ENCODE measurements at places on chromosomes 3 and 15.

DNA sequence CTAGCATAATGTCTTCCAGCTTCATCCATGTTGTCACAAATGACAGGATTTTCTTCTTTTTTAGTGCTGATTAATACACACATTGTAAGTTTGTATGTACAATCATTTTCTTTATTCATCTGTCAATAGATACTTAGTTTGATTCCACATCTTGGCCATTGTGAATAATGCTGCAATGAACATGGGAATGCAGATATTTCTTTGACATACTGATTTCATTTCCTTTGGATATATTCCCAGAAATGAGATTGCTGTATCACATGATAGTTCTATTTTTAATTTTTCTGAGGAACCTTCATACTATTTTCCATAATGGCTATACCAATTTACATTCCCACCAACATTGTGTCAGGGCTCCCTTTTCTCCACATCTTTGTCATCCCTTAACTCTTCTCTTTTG is 117.9 kb downstream of the MEIS2 start:
- no peak for DNase-seq

DNA sequence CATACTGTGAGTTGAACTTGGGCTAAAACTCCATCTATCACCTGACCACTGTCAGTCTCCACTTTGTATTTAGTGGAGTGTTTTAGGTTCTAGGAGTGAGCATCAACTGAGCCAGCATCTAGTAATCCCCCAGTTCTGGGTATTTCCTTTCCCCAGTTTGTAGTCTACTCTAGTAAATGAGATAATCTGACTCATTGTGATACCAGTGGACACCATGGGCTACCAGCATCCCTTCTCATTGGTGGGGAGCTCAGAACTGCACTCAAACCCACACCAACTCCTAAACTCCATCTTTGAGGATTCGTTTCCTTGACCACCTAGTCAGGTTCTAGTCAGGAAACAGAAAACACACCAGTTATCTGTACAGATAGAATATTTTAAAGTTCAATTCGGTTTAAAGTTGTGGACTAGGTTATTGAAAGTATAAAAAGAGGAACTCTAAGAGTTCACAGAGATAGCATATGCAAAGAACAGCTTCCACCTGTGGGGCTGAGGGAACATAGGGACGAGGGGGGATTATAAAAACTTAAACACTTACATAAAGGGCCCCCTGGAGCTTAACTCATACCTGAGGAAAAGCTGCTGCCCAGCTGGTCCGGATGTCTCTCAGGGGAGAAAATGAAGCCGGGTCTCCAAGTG is 36.0 kb downstream of the LEO1 start:
- no peak for DNase-seq

GRCh38 chr15:76898102-76898501 is 7.0 kb downstream of the SCAPER start:
- DNase-seq = no peak

GRCh38 chr15:29854413-29854812 is 32.1 kb upstream of the TJP1 start:
- no peak for DNase-seq

GRCh38 chr15:63402498-63403253 is 21.0 kb upstream of the CA12 start:
- DNase-seq = peak; percentile 61

DNA sequence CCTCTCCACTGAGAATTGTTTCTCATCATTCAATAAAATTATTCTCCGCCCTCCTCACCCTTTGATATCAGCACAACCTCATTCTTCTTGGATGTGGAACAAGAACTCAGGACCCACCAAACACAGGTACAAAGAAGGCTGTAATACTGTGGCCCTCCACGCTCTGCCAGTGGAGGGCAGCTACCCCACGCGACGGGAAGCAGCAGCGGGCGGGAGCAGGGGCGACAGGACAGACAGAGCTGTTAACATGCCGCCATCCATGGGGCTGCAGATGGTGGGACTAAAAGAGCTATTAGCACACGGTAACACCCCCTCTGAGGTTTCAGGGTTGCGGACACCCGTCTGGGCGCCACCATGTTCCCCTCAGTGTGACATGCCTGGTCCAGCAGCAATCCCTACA is 37.5 kb downstream of the EMC4 start:
- DNase-seq = no peak

DNA sequence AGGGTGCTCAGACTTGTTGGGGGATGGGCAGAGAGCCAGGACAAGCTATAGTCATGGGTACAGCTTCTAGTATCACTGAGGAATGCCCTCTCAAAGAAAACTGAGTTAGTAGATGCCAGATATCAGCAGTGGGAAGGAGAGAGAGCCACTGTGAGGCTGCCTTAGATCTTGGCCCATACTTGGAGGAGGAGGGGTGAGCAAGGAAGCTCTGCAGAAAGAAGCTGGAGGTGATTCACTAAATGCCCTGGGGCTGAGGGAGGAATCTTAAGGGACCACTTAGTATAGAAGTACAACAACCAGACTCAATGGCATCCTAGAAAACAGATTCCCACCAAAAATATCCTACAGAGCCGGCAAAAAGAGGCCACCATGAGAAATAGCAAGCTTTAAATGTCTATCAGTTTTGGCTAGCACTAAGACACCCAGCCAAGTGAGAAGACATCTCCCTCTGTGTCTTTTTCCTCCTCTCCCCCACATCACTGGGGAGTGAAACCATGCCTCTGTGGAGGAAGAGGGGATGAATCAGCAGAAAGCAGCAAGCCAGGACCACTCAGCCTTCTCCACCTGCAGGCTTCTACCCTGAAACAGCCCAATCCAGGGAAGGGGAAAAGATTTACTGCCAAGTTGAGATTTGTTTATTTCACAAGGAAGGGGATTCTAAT is 282.5 kb upstream of the STT3B start:
- no peak for DNase-seq

GRCh38 chr15:65259367-65259797 is 27.3 kb downstream of the PARP16 start:
- DNase-seq = no peak

- DNase-seq = no peak
These were observed 110.5 kb upstream of the BFSP2 start for GRCh38 chr3:133289322-133289721.

- no peak for DNase-seq
These were observed 6.9 kb upstream of the PTX3 start for GRCh38 chr3:157429708-157430107.

GRCh38 chr15:49649987-49650386 is 29.1 kb downstream of the DTWD1 start:
- DNase-seq = no peak

DNA sequence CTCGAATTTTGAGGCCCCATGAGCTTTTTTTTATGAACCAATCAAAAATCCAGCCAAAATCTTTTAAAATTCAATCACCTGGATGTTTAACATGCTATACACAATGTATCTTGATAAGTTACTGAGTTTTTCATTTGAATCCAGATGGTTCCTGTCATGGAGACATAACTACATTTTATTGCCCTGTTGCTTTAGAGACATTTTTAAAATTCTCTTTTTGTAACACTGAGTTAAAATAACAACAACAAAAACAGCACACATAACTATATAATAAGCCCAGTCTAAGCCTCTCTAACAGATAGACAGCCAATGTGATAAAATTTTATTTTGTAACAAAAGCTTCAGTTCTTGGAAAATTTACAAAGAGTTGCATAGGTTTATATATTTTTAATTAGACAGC is 1.8 kb downstream of the PROK2 start:
- no peak for DNase-seq

DNA sequence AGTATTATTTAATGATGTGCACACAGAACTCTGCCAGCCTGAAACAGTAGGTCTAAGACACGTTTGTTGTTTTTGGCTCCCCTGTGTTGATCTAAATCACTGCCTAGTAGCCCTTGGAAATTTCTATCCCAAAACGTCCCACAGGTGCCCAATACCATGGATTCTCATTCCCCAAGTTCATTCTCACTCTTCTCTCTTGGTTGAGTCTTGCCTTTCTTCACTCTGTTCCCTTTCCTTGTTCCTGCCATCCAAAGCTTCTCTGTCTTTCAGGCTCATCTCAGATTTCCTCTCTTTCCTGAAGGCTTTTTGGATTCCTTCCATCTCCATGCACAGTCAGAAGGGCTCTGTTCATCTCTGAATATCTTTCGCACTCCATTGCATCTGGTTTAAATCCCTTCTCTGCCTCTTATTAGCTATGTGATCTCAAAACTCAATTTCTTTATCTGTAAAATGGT is 54.2 kb downstream of the PPARG start:
- DNase-seq = no peak

DNA sequence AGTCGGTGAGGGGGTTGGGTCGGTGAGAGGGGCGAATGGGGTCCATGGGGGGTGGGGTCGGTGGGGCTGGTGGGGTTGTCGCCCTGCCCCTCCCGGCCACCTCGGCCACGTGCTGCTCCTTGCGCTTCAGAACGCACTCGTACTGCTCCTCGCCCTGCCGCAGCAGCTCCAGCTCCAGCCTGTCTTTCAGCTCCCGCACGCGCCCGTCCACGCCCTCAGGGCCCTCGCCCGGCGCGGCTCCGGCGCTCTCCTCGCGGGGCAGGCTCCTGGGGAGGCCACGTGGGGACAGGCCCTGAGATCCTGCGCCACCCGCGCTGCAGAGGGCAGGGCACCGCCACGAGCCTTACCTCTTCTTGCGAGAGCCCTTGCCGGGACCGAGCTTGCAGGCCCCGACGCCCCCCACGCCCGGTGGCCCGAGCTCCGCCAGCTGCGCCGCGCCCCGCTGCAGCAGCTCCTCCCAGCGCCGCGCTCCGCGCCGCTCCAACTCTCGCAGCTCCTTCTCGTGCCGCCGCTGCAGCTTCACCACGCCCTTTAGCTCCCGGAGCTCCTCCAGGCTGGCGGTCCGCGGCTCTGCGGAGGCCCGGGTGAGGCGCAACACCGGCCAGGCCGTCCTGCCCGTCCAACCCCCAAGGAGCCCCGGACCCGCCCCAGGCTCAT is 8.2 kb upstream of the ANKRD63 start:
- no peak for DNase-seq

DNA sequence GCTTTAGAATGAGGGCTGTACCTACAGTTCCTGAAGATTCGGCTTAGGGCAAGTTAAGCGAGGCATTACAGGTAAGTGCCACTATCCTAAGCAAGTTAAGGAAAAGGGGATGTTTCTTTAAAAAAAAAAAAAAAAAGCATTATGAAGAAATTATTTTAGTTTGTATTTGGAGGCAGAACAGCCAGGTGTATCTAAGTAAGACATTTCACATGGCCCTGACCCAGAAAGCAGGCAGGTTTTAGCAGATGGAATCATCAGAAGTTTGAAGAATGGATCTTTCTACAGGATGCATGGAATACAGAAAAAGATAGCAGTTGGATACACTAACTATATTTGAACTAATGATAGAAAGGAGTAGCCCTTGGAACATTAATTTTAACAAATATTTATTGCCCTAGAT is 105.6 kb downstream of the OSBPL10 start:
- no peak for DNase-seq

- DNase-seq = no peak
These were observed 186.5 kb downstream of the TUSC7 start for GRCh38 chr3:116896116-116896515.

DNA sequence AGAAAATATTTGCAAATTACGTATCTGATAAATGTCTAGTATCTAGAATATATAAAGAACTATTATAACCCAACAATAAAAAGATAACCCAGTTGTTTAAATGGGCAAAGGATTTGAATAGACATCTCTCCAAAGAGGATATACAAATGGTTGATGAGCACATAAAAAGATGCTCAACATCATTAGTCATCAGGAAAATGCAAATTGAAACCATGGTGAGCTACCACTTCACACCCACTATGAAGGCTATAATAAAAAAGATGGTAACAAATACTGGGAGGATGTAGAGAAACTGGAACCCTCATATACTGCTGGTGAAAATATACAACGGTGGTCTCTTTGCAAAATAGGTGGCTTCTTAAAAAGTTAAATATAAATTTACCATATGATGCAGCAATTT is 28.0 kb downstream of the RAD51 start:
- DNase-seq = no peak

- DNase-seq = no peak
These were observed 23.6 kb downstream of the GRAMD2A start for GRCh38 chr15:72173864-72174550.

DNA sequence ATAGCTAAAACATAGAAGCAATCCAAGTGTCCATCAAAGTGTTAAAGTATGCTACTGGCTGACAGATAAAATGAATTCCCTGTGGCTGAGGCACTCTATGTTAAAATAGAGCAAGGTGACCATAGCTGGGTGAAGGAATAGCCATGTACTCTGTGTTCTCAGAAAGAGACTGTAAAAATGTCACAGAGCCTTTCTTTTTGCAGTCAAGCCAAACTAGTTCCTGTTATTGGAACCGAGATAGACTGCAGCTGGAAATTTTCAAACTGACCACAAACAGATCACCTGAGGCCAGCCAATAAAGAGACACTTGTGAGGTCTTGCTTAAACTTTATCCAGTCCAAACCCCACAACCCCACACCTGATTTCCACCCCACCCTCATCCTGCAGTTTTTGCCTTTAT is 422.8 kb upstream of the NAALADL2 start:
- DNase-seq = no peak

DNA sequence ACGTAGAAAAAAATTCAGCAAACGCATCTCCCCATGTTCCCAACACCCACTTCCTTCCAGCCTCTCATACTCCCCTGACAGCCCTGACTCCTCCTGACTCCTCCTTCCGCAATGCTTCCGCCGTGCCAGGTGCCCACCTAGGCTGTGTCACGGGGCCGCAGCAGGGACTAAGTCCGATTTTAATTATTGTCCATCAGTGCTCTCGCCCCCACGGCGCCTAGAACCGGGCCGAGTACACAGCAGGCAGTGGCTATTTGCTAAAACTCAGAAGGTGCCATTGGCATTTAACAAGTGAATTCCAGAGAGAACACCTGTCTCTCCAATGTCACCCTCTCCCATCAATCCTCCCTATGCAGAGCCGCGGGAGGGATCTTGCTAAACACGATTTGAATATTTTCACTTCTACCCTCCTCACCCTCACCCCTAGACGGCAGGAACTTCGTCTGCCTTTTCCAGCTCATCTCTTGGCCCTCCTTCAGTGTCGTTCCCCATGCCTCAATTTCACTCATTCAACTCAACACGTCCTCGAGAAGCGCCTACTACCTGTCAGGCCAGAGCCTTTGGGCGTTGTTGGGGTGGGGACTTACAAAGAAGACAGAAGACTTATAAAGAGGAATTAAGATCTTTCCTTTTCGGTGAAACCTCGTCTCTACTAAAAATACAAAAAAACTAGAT is 11.5 kb upstream of the SHF start:
- DNase-seq = peak; percentile 68

DNA sequence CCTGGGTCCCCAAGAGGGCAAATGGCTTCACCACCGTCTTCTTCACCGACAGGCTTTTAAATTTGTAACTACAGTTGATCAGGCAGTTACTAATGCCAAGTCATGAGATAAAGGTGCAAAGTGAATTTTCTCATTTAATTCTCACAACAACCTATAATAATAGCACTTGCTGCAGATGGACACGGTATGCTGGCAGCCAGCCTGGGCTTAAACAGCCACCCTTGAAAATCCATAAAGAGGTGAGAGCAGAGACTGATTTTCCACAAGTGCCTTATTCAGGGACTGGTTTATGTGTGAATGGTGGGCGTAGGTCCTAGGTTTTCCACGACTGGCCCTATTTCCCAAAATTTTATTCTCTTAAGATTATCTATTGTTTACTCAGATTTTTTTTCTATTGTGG is 117.8 kb downstream of the RAB11A start:
- DNase-seq = no peak

GRCh38 chr3:142022381-142022780 is 127.0 kb downstream of the TFDP2 start:
- peak; percentile 93 for DNase-seq

Data from erythroblast (primary cell).